ENCODE measurements at places on chromosomes 4 and X.
A peak's percentile ranks its signal among the peaks of the same experiment; 100 is the strongest.

- DNase-seq: no peak
Measured at GRCh38 chr4:74318276-74318675, 10.0 kb downstream of the EPGN start.

GRCh38 chr4:20378181-20378580 is 126.5 kb downstream of the SLIT2 start:
- DNase-seq: no peak

DNA sequence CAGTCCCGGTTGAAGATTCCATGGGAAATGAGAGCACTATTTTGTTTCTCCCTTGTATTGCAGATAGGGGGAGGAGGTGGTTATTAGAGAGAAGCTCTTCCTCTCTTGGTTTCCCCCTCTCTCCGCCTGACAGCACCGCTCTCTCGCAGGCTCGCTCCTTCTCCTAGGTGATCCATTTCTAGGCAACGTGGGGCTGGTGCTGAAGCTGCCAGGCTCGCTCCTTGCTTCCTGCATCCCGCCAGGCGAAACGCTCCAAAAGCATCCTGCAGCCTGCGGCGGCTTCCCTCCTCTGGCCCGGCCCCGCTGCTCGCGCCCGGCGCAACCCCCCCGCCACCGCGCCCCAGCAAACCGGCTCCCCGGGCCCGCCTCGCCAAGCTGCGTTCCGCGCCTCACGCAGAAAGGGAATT is at the start of gene GRID2:
GRID2 (plus strand) TSS at position 346 of the 407 bp plus-strand sequence.
- DNase-seq: no peak

DNA sequence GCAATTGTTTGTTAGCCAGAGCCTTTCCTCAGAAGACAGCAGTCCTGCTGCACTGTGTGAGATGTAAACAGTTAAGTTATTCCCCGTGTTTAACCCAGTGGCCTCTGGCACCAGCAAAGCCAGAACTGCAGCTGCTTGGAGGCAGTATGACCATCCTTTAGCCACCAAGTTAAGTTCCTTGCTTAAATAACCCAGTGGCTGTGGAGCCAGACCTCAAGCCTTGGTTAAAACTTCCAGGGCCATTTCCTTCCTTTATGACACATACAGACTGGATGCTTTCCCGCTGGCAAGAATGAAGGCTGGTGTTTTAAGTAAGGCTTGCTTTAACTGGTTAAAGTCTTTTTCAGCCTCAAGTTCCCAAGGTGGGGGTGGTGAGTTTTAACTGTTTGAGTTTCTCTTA is 379.8 kb downstream of the DCAF12L2 start:
- DNase-seq: no peak

GRCh38 chr4:26590639-26591038 is 6.8 kb downstream of the TBC1D19 start:
- no peak for DNase-seq

DNA sequence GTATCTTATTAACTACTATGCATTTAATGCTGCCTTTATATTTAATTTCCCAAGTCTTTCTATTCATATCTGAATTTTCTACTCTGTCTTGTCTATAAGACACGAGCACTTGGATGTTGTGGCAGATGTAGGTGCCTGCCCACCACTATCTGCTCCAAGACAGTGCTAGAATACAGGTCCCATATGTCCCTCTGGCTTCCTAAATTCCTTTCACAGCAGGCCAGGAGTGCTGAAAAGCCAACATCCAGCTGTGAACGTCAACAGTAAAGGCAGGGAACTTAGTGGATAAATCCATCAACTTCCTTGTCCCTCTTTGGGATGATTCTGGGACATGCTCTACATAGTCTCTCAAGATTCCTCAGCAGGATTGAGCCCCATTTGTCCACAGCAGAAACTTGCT is 245.1 kb upstream of the ETNPPL start:
- DNase-seq: no peak

DNA sequence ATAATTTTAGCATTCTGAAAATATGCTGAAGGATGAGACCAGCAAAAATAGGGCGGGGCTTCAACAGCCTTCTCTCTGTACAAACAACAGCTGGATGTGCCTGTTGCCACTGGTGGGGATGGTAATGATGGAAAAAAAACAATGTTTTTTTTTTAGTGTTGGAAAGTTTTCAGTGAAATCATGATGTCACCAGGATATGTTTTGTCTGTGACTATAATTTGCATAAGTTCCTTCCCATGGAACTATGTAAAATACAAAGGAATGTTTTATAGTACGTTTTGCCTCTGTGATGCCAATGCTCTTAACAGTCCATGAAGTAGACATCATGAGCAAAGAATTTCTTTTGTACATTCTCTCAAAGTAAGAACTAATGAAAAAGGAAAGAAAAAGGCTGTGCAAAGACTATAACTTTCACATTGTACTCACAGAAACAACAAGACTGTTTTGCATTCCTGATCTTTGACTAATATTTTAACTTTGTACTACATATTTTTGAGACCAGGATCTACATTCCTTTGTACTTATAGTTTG is 589.7 kb downstream of the SPRY1 start:
- DNase-seq: no peak

- no peak for DNase-seq
Measured at GRCh38 chr4:146329050-146329716, 114.8 kb downstream of the REELD1 start.

- DNase-seq: no peak
Measured at GRCh38 chr4:111961809-111962208, 183.4 kb upstream of the FAM241A start.

DNA sequence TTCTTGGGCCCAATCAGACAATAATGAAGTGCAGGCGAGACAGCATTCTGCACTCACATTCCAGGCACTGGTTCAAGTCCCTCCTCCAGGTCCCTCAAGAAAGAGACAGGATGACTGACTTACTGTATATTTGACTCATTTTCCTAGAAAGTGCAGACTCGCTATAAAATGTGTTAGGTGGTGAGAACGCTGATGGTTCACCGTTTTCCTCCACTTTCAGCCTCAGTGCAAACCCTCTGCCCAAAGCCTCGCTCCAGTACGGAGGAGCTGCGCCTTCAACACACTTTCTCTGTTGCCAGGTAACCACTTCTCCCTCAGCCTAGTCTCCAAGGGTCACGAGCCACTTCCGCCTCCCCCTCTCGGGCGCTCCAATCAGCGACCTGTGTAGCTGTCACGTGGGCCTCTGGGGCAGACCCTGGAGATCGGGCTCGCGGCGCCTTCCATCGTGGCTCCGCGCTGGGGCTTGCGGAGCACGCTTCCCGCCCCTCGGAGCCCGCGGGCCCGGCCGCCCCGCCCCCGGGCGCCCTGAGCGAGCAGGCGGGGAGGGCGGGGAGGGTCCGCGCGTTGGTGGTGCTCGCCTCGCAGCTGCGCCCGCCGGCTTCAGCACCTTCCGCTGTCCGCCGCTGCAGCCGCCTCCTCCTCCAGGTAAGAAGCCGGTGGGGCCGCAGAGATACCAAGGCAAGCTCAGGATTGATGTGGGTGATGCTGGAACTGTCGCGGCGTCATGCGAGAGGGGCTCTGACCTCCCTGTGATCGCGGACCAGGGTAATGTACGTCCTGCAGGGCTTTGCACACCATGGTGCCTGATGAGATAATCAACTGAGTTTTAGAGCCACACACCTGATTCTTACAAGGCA is at the start of gene WDR17:
WDR17 (plus strand) TSS at position 407 of the 857 bp plus-strand sequence. CDS start 45,740 bp downstream, outside the sequence.
- DNase-seq: peak; percentile 53

DNA sequence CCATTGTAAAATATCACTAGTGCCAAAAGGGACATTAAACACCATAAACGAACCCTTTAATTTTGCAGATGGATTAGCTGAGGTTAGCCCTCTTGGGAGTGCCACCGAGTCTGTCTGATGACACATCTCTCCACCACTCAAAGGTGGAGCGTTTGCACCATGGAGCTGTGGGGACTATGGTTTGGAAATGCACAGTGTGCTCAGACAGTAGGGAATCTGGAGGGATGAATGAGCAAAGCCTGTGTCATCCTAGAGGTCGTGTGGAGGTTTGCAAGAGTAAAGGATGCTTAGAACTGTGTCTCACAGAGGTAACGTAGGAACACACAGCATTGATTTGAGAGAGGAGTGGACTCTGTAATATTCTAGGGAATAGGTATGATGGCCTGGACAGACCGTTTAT is 93.7 kb downstream of the CLNK start:
- DNase-seq: no peak

DNA sequence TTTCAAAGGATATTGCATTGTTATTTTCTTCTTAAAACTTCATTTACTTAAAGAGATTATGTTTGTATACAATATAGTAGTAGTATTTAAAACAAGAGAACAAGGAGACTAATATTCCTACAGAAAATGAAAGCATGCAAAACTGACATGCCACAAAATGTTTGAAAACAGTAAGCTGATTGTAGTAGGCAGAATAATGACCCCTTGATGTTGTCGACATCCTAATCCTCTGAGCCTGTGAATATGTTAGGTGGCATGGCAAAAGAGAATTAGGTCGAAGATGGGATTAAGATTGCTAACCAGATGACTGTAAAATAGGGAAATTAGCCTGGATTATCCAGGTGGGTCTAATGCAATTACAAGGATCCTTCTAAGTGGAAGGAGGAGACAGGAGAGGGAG is 522.2 kb upstream of the NR3C2 start:
- DNase-seq: no peak

GRCh38 chrX:153353416-153353815 is 19.5 kb downstream of the ZNF275 start:
- DNase-seq: no peak

DNA sequence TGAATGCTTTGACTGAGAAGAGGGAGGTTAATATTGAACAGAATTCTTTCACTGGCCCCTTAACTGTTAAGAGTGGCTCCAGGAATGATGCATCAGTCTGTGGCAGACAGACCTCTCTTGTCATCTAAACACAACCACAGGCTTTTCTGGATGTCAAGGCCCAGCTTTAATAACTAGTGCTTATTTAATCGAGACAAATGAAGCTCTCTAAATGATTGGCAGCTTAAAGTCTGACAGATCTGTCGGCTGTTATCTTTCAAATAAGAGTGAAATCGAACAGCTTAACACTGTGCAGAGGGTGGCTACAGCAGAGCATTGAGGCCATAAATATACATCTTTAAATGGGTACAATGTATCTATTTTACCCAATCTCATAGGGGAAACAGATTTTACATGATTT is 500.8 kb upstream of the PABPC4L start:
- DNase-seq: no peak

DNA sequence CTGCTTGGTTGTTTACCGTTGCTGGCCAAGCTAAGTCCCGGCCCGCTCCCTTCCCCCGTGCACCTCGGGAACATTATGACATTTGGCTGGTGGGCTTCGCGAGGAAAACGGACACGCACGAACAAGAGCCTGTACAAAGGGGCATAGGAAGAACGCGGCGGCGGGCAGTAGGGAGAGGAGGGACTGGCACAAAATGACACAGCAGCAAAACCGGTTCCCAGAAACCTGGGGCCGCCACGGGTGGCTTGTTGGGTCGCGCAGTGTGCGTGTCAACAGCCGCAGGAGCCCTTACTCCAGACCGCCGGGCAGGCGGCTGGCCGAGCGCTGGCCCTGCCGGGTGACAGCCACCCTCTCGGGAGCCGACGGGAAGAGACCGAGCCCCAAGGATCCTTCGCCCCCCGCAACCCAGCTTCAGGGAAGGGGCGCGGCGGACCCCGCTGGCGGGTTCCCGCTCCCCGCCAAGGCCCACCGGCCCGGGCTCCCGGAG is 1.6 kb upstream of the LIN54 start:
- no peak for DNase-seq

DNA sequence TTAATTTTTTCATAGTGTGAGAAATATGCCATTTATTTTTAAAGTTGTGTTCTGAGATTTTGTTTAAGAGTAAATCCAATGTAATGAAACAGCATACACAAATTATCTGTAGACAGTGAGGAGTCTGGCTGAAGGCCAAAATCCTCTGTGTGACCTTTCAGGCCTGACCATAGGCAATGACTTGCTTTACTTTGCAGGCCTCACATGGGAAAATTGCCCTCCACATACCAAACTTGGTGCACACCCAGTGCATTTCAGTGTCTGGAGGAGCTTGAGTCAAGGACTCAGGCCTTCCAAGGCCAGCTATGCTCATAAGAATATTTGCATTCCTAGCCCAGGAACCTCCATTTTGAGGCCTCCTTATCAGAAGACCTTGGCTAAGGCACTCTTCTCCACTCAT is 430.1 kb downstream of the GABRG1 start:
- no peak for DNase-seq

- DNase-seq: no peak
Measured at GRCh38 chrX:66760651-66761050, 121.8 kb upstream of the EDA2R start.

GRCh38 chrX:21865436-21865835 is 9.6 kb downstream of the YY2 start:
- no peak for DNase-seq

DNA sequence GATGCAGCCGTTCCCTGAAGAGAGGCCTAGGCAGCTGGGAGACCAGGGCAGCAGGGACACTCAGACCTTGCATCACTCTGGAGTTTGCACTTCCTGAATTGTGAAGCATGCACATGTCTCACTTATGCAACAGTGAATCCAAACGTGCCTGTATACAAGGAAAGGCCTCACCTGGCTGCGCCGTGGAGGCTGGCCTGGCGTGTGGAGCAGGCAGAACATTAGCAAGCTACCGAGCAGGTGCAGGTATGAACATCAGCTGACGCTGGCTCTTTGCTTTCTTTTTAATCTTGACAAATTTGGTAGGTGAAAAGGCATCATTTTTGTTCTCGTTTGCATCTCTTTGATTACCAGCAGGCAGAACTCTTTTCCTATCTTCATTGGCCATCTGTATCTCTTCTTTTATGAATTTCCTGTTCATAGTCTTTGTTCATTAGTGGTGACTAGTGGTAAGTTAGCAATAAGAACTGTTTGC is 37.1 kb upstream of the IRAK1 start:
- DNase-seq: peak; percentile 39

GRCh38 chr4:7365462-7366179 is 69.1 kb downstream of the PSAPL1 start:
- no peak for DNase-seq

DNA sequence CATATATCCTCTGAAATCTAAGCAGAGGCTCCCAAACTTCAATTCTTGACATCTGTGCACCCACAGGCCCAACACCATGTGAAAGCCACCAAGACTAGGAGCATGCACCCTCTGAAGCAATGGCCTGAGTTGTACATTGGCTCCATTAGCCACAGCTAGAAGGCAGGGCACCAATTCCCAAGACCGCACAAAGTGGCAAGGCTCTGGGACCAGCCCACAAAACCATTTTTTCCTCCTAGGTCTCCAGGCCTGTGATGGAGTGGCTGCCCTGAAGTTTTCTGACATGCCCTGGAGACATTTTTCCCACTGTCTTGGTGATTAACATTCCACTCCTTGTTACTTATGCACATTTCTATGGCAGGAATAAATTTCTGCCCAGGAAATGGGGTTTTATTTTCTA is 232.2 kb upstream of the GRID2 start:
- no peak for DNase-seq

GRCh38 chr4:3688018-3688998 is 77.9 kb upstream of the ADRA2C start:
- no peak for DNase-seq

DNA sequence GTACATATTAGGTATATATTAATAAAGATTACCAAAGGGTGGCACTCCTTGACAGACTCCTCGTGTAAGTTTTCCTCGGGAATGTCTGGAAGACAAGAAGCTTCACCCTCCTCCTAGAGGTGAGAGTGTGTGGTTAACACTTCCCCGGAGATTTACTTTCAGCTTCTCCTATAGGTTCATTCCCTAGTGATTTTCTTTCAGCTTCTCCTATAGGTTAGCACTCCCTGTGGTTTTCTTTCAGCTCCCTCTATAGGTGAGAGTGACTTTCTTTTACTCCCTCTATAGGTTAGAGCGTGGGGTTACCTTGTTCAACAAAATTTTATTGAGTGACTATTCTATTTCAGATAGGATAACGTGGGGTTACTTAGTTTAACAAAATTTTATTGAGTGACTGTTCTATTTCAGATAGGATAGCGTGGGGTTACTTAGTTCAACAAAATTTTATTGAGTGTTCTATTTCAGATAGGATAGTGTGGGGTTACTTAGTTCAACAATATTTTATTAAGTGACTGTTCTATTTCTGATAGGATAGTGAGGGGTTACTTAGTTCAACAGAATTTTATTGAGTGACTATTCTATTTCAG is 106.0 kb upstream of the PLAC1 start:
- peak; percentile 6 for DNase-seq
